ENCODE measurements at places on chromosomes 11 and 22.

- DNase-seq: no peak
Measured at GRCh38 chr11:125176866-125177265, 12.3 kb downstream of the PKNOX2 start.

- peak; percentile 1 for DNase-seq
Measured at GRCh38 chr11:72568861-72569260, 105.4 kb downstream of the PDE2A start.

- DNase-seq: no peak
Measured at GRCh38 chr11:41246399-41246745, 213.1 kb downstream of the LRRC4C start.

DNA sequence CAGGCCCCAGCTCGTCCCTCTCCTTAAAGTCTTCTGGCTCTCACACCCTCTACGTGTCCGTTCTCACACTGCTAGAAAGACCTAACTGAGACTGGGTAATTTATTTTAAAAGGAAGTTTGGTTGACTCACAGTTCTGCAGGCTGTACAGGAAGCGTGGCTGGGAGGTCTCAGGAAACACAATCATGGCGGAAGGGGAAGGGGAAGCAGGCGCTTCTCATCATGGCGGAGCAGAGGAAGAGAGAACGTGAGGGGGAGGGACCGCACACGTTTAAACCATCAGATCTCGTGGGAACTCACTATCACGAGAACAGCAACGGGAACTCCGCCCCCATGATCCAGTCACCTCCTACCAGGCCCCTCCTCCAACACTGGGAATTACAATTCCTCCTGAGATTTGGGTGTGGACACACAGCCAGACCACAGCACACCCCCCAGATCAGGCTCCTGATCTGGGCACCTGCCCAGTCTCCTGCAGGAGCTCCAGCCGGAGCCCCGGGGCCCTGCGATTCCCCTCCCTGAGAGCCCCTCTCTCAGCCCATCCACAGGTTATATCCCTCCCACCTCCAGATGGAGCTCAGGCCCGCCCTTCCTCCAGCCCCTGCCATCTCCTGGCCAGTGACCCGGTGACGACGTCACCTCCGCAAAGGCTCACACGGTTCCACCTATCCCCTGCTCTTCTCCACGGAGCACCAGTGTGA, 170.2 kb downstream of the BRD1 start:
- peak; percentile 86 for DNase-seq

DNA sequence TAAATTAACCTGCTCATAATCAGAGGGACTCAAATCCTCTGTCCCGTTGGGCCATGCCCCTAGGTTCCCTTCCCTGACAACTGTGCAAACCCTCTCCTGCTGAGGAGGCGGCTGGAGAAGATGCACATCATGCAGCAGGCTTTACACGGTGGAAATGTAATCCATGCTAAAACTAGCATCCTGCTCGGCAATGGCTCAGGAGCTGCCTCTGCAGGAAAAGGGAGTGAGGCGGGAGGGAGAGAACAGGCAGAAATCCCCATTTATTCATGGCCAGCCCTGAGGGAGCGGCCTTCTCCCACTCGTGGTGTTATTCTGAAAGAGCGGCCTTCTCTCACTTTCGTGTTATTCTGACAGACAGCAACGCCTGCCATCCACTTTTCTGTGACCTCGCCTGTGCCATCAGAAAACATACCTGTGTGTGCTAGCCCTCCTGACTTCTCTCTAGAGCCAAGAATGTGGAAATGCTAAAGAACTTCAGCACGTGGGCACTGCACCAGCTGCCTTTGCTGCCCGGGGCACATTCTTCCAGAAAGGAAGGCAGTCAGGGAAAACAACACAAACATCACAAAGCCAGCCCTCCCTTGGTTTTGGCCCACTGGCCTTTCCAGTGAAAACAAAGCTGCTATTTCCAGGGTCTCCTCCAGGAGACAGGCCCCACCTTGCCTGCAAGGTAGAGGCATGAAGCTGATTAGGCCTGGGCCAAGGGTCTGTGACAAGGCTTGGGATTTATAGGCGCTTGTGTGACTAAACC, 62.9 kb upstream of the BID start:
- DNase-seq: no peak

GRCh38 chr11:31487848-31488247, 21.6 kb downstream of the IMMP1L start:
- no peak for DNase-seq

- DNase-seq: no peak
Measured at GRCh38 chr11:122441666-122442035, 213.9 kb upstream of the UBASH3B start.

DNA sequence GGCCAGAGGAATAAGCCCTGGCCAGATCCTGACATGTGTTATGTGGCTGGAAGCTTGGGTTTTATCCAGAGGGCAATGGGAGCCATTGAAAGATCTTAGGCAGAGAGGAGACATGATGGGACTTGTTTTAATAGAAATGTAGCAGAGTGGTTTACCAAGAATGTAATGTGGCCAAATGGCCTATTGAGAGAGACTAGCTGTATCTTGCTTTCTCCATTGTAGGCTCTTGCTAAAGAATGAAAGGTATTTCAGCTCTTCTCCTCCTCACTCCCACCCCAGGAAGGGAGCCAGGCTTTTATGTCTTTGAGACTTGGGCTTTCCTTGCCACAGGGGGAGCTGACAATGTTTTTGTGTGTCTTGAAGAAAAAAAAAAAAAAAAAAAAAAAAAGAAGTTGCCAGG, 82.3 kb downstream of the TRIM29 start:
- no peak for DNase-seq

DNA sequence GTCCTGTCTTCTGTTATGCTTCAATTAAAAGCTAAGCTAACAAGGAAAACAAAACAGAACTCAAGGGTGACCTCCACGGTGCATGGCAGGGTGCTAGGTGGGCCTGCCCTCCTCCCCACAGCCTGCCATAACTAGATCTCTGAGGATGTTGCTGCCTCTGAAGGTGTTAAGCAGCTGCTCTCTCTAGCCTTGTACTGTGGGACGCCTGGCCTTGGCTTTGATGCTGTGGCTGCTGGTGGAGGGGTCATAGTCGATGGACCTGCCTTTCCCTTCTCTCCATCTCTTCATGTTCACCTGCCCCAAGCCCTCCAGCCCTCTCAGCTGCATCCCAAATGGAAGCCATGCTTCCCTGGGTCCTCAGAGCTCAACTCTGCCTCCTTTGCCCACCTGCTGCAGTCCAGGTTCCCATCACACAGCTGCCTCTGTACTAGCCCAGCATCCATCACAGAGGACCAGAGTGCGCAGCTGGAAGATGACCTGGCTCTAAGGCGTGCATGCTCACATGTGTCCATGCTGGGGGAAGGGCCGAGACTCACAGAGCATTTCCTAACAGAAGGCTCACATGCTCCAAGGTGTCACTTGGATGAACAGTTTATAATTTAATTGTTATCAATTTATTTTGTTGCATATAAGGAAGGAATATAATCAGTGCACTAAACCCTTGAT, 180.3 kb upstream of the E2F8 start:
- DNase-seq: no peak

GRCh38 chr22:47033648-47034000, 271.2 kb downstream of the TBC1D22A start:
- DNase-seq: no peak

GRCh38 chr11:134521452-134522289, 109.6 kb upstream of the B3GAT1 start:
- peak; percentile 18 for DNase-seq

GRCh38 chr22:45102896-45103420, 60.8 kb upstream of the NUP50 start:
- DNase-seq: no peak

DNA sequence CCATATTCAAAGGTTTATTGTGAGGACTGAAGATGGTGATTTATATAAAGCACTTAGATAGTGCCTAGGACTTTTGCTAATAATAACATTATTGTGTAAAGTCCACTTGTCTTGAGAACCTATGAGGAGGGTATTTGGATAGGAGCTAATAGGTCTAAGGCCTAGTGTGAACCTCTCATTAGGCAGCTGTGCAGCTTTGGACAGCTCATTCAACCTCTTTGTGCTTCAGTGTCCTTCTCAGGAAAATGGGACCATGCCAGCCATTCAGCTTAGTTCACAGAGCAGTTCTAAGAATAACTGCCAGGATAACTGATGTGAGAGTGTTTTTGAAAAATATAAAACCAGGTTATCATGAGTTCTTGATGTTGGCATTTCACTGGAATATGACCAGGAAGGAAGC, 56.2 kb downstream of the NAV2 start:
- DNase-seq: no peak

DNA sequence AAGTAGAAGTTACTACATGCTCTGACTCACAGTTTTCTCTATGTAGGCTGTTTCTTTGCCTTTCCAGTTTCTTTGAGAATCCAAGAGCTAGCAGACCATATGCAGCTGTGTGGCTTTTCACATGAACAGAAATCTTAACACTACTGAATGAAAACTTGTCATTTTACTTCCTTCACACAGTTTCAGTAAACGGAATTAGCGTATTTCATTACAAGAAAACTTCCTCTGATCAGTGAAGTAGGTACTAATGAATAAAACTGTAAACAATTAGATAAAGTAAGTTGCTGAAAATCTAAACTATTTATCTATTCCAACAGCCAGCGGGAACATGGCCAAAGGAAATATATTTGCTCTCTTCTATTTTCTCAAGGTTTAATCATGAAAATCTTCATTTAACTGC, 953.2 kb downstream of the LRRC4C start:
- DNase-seq: no peak

DNA sequence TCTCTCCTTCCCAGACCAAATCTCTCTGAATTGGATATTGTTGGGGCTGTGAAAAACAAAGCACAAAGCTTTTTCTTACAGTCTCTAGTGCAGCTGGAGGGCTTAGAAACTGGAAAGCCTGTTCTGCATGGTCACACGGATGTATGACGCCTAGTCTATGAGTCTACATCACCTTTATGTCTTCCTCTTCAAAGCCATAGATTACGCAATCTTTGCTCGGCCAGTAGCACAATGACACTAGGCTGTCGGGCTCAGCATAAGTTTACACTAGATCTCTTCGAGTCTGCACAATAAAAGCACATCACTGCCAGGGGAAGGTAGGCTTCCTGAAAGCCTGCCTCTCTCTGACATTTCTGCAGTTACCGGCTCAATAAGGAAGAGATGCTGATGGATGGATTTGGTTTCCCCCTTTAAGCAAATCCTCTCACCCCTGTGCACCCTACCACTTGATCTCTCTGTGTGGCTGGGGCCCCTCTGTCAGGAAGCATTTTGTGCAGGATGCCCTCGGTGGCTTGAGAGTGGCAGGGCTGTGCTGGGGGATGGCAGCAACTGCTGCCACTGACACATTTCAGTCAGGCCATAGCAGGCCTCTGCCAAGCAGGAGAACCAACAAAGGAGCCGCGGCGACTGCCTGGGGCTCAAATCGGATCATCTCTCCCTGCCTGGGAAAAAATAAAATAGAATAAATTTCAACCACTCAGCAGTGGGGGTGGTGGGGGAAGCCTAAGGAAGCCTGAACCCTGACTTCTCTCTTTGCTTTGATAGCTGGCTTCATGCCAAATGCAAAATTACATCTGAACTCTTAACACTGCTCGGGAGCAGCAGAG, 1272.8 kb downstream of the LRRC4C start:
- DNase-seq: no peak

DNA sequence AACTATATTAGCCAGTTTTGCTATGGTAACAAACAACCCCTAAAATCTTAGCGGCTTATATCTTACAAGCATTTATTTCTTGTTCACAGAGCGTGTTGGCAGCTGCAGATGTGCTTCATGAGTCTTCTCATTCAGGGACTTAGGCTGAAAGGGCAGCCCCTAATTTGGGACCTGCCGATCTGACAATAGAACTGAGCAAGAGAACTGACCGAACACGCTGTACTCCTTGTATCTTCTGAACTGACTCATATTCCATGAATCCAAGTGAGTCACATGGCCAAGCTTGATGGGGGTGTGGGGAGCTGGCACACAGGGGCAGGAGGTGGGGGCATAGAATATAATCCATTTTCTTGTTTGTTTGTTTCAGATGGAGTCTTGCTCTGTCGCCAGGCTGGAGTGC, 481.7 kb upstream of the CADM1 start:
- no peak for DNase-seq

DNA sequence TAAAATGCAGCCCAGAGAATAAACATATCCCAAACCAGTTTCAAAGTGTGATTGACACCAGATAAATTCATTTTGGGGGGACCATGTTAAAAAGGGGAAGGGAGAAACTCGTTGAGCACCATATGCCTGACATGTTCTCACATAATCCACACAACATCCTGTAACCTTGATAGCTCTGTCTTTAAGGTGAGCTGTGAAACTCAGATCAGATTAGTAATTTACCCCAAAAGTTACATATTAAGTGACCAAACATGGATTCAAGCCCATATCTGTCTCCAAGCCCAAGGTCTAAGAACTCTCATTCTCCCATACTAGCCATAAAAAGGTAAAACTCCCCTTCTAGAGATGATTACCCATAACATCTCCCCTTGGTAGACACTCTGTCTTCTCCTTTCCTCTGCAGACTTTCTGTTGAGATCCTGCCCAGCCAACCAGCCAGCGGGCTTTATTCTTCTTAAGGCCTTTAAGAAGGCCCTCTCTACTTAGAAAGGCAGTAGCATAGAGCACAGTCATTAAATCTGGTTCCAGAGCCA, 150.7 kb downstream of the CCDC34 start:
- DNase-seq: no peak

DNA sequence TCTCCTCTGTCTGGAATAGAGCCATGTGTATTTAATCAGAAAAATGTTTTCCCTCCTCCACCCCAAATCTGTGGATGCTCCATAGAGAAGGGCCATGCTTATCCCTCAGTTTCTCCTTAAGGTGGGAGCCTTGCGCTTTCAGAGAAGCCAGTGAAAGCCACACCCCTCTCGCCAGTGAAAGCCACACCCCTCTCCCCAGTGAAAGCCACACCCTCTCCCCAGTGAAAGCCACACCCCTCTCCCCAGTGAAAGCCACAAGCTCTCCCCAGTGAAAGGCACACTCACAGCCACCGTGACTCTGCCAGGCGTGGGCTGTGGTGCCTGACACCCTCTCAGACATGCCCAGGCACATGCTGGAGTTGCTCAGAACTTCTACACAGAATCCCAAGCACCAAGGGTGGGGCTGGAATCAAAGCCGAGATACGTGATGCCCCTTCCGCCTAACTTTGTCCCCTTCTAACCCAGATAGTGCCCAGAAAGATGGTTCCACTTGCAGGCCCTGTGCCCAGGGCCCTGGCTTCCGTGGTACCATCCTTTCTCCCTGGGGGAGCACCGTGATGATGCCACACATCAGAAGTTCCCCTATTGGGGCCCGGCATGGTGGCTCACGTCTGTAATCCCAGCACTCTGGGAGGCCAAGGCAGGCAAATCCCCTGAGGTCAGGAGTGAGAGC, 16.5 kb upstream of the PRR5 start:
- peak; percentile 80 for DNase-seq

- DNase-seq: no peak
Measured at GRCh38 chr11:60880643-60881282, 13.4 kb downstream of the ZP1 start.

GRCh38 chr11:94794287-94795168, 26.4 kb downstream of the AMOTL1 start:
- DNase-seq: no peak

GRCh38 chr11:114942207-114942606, 263.9 kb downstream of the NXPE2 start:
- no peak for DNase-seq

DNA sequence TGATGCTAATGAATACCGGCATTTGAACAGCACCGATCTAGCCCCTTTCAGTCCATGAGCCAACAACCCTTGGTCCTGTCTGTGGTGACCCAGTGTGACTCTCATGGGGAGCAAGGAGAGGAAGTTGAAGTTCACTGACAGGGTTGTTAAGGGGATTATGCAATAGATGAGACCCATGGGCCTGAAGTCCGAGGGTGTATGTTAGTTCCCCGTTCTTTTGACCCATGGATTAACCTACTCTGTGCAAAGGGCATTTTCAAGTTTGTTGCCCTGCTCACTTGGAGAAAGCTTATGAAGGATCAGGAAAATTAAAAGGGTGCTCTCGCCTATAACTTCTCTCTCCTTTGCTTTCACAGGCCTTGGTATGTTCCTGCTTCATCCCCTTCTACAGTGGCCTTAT, 4.9 kb downstream of the PNPLA3 start:
- no peak for DNase-seq
